ENCODE measurements at places on chromosomes 1 and 21.
A peak's percentile ranks its signal among the peaks of the same experiment; 100 is the strongest.

DNA sequence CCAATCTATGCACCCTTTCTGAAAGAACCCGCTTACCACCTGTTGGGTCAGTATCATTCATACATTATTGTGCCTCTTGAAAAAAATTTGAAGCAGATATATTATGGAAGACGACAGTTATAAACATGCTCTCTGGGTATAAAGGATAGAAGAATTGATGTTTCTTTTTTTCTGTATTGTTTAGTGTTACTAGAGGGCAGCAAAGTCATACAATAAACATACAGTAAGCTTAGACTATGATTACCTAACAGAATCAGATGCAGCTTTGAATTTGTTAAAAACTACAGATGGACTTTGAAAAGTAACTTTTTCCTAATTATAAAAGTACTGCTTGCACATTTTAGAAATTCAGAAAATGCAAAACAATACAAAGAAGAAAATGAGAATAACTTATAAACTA, 11.1 kb upstream of the PAXBP1 start:
- no peak for DNase-seq

GRCh38 chr1:189970331-189971230, 507.1 kb downstream of the BRINP3 start:
- no peak for DNase-seq

GRCh38 chr1:17139637-17140036, 20.4 kb upstream of the PADI2 start:
- no peak for DNase-seq

DNA sequence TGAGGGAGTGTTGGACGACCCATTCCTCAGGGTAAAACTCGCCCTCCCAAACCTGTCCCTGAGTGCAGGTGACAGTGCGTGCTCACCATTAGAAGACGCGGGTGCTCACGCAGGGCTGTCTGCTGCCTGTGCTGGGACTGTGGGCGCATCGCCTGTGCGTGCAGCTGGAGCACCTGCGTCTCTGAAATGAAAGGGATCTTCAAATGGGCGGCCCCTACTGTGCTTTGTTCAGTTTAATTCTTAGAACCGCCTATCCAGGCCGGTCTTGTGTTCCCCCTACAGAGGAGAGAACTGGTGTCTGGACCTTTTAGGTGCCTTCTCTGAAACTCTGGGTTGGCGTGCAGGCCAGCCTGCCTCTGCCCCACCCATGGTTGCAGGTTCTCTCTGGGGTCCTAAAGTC, 125.8 kb downstream of the PCBP3 start:
- no peak for DNase-seq

- DNase-seq, result no peak
These were observed 368.5 kb upstream of the SNX7 start for GRCh38 chr1:98292994-98293393.

GRCh38 chr21:16370186-16370585, 640.4 kb downstream of the USP25 start:
- DNase-seq, result peak; percentile 12

DNA sequence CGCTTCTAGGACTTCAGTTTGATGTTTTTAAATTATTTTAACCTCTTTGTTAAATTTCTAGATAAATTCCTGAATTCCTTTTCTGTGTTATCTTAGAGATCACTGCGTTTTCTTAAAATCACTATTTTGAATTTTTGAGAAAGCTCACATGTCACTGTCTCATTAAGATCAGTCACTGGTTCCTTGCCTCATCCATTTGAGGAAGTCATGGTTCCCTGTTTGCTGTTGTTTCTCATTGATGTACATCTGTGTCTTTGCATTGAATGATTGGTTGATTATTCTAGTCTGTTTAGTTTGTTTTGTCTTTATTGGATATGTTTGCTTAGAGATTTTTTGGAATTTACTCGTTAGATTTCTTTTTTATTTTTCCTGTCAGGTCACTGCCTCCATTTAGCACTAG, 50.1 kb downstream of the CRP start:
- no peak for DNase-seq

DNA sequence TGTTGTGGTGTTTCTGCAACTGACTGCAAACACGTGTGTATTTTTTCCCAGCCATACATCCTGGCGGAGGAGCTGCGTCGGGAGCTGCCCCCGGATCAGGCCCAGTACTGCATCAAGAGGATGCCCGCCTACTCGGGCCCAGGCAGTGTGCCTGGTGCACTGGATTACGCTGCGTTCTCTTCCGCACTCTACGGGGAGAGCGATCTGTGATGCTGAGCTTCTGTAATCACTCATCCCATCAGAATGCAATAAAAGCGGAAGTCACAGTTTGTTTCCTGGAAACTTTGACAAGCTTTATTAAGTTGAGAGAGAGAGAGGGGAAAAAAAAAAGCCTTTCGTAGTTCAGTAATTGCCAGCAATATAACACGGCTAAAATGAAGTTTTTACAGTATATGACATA, 32.7 kb upstream of the MTR start:
- DNase-seq, result no peak

DNA sequence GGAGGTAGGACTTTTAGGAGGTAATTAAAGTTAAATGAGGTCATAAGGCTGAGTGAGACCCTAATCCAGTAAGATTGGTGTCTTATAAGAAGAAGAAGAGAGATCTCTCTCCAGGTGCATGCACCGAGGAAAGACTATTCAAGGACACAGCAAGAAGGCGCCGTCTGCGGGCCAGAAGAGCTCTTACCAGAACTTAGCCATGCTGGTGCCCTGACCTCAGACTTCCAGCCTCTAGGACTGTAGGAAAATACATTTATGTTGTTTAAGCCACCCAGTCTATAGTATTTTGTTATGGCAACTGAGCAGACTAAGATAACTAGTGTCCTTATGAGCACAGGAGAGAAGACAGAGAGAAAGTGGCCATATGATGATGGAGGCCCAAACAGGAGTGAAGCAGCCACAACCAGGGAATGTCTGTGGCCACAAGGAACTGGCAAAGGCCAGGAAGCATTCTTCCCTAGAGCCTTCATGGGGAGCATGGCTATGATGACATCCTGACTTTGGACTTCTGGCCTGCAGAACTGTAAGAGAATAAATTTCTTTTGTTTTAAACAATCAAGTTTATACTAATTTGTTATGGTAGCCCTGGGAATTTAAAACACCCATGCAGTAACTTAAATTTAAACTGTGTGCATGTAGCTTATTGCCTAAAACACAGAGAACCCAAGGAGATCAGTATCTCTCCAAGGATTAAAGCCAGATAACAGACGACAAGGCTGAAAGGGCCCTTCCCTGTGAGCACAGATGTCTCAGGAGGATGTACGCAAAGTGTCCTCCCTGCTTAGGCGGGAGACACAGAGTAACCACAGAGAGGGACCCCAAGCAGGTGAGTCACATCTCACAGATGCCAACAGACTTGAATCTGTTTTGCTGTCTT, 9.9 kb upstream of the CD58 start:
- no peak for DNase-seq

DNA sequence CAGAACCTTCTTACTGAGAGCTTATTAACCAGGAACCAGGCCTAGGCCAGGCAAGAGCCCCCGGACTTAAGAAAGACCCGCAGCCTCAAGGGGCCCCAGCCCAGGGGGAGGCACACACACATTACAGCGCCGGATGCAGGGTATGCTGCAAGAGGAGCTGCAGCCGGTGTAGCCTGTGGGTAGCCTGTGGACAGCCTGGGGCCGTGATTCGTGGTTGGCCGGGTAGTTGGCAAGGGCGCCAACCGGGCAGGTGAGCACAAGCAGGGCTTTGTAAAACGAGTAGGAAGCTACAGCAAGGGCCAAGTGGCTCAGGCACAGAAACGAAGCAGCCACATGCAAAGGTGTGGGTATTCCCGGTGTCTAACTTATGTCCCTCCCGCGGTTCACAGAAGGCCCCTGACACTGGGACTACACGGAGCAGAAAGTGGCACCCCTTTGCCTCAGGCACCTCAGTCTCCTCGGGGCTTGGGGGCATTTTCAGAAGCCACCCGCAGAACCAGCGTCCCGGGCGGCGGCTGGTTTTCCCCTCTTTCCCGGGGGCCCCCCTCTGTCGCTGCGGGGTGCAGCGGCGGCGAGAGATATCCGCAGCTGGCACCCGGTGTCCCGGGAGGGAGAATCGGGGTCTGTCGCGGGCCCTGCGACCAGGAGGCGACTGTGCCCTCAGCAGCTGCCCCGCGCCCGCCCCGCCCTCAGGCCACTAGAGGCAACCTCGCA, 40.8 kb downstream of the KIAA1614 start:
- no peak for DNase-seq

DNA sequence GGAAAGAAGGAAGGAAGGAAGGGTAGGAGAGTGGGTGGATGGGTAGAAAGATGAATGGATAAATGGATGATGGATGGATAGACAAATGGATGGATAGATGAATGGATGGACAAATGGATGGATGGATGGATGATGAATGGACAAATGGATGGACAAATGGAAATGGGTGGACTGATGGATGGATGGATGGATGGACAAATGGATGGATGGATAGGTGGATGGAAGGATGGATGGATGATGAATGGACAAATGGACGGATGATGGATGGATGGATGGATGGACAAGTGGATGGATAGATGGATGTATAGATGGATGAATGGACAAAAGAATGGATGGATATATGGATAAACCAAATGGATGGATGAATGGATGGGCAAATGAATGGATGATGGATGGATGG, 30.5 kb downstream of the CHD5 start:
- DNase-seq, result no peak

DNA sequence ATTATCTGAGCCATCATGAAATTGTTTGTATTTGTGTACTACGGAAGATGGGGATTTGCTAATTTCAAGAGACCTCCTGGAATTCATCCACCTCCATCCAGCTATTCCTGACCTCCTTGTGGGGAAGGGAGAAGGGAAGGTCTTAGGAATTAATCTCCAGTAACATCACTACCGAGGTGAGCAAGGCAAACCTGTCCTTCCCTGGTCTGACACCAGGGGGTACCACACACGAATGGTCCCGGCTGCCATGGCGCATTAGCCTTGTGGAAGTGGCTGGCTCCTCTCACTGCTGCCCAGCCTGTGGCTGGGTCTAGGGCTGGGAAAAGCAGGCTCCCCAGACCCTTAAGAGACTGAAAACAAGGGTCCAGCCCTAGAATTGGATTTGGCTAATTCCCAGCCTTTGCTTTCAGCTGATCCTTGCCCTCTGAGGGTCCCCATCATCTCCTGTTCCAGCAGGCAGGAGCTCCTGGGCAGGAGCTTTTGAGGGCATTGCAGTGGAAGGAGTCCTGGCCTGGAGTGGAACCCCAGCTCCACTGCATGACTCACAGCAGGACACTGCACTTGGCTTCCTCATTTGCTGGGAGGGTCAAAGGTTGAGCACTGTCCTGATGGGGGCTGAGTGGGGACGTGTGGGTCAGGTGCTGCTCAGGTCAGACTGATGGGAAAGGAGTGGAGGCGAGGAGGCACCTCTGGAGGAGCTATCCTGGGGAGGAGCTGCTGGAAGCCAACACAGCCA, 34.8 kb downstream of the RIMS3 start:
- no peak for DNase-seq

GRCh38 chr1:245538671-245539070, 383.9 kb downstream of the KIF26B start:
- no peak for DNase-seq

DNA sequence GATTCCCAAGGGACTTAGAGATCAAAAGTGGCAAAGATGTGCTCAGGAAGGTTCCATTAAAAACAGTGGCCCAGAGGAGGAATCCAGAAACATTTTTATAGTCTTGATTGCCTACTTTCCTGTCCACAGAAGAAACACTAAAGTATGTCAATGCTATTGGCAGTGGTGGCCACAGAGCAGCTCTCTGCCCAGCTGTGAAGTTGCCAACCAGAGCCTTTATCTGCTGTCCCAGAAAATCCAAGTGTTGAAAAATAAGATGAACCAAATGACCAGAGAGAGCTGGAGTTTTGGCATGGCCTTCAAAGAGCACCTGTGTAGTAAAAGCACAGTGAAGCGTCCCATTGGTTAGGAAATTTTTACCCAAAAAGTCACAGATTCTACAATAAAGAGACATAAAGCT, 181.2 kb downstream of the TGFBR3 start:
- no peak for DNase-seq

DNA sequence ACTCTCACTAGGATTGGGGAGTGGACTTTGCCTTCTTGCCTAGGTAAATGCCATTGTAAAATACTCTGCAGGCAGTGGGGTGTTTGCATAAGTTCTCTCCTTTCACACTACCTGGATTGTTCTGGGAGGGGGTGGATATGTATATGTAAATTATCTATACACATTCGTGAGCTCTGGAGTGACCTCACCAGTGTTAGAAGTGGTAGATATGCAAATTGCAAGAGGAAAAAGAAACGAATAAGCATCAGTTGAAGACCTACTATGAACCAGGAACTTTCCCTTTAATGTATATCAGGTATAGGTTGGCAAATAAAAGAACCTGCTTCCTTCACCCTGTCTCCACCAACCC, 1.5 kb upstream of the ARHGEF11 start:
- no peak for DNase-seq

DNA sequence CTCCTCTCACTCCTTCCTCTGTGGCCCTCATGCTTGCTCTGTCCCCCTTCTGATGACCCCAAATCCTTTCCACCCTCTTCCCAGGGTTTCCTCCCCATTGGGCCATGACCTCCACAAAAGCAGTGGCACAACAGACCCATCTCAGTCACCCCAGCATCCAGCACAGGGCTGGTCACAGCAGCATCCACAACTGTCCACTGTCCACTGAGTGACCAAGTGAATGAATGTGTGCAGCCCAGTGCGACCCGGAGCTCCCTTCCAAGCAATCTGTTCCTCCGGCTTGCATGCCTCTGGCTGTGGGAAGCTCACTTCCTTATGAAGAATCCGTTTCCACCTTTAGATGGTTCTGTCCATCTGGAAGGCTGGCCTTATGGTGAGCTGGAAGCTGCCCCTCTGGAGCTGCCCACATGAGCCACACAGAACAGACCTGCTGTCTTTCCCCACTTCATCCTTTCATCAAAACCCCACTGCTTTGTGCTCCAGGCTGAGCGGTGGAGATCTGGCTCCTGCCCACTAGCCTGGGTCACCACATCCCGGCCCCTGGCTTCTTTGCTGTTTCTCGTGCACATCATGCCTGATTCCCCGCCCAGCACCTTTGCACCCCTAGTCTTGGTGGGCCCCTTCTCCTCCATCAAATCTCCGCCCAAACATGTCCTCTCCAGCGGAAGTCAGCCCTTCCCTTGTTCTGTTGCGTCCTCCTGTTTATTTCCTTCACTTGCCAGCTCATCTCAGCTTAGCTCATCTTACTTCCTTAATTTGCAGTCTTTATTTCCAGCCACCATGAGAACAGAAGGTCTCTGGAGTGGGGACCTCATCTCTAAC, 56.4 kb downstream of the EDN2 start:
- no peak for DNase-seq

GRCh38 chr1:245226203-245226499, 71.4 kb downstream of the KIF26B start:
- DNase-seq, result no peak

DNA sequence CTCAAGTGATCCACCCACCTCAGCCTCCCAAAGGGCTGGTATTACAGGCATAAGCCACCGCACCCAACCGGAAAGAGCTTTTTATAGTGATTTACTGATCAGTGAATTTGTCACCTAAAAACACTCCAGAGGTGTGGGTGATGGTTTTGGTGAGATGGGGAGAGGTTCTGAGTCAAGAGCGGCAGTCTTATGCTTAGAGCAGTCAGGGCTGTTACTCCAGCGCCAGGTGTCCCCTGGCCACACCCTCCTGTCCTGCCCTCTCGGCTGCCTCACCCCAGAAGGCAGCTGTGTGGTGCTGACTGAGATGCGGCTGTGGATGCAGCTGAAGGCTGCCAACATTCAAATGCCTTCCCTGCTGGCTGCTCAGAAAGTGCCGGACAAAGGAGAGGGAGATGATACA, 94.5 kb upstream of the LPGAT1 start:
- no peak for DNase-seq

- no peak for DNase-seq
These were observed 42.4 kb upstream of the ESRRG start for GRCh38 chr1:216765346-216766300.
